ENCODE measurements at places on chromosomes 2 and 18.

- DNase-seq, result no peak
Observed at GRCh38 chr18:5982332-5982731, 87.0 kb upstream of the TMEM200C start.

DNA sequence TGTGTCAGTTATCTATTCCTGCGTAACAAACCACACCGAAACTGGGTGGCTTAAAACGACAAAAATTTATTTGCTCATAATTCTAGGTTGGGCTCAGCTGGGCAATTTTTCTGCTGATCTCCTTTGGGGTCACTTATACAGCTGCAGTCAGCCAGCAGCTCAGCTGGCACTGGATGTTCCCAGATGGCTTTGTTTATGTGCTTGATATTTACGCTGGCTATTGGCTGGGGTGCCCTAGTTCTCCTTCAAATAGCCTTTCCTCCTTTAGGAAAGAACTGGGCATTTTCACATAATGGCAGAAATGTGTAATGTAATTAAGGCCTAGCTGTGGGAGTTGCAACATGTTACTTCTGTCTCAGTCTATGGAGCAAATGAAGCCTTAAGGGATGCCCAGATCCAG is 142.2 kb downstream of the B3GNT2 start:
- DNase-seq, result no peak

GRCh38 chr2:216404010-216404618 is 8.2 kb upstream of the SMARCAL1 start:
- DNase-seq, result peak; percentile 3

DNA sequence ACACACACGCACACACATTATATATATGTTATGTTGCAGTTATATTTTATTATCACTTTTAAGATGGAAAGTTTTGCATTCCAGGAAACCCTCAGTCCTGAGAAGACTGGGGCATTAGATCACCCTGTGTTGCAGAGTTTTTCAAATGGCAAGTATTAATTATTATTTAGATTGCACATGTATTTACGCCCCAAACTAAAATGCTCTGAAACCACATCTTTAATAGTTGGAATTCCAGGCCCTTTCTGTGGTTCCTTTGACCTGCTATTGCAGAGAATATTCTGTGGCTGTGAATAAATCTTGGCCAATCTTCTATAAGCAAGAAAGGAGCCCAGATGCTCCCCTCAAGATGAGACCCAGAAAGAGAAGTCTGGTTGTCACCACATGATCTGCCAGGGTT is 427.0 kb upstream of the TNP1 start:
- DNase-seq, result no peak

GRCh38 chr2:102119255-102119654 is 23.3 kb upstream of the IL1R1 start:
- DNase-seq, result no peak

GRCh38 chr2:178731300-178731699 is 75.9 kb downstream of the TTN start:
- DNase-seq, result no peak

GRCh38 chr2:43634604-43635306 is 2.3 kb upstream of the PLEKHH2 start:
- DNase-seq, result no peak

DNA sequence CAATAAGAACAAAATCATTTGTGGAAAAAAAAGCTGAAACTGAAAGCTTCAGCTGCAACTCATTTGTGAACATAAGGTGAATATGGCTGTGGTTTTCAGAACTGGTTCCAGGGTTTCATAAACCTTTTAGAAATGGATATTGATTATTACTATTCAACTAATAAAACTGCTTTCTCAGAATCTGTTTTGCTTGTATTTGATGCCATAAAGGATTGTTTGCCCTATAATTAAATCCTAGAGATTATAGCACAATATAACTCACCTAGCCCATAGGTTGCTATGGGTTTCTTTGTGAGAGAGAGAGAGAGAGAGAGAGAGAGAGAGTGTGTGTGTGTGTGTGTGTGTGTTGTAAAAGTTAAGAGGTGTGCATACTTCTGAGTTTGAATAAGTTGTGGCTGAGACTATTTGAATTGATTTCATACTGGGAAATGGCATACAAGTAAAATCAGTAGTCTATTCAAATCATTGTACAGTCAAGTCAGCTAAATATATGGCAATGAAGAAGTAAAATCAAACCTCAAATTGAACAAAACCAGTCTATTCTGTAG is 339.2 kb downstream of the ARHGAP15 start:
- no peak for DNase-seq

GRCh38 chr18:48295586-48296311 is 113.4 kb downstream of the ZBTB7C start:
- DNase-seq, result no peak

DNA sequence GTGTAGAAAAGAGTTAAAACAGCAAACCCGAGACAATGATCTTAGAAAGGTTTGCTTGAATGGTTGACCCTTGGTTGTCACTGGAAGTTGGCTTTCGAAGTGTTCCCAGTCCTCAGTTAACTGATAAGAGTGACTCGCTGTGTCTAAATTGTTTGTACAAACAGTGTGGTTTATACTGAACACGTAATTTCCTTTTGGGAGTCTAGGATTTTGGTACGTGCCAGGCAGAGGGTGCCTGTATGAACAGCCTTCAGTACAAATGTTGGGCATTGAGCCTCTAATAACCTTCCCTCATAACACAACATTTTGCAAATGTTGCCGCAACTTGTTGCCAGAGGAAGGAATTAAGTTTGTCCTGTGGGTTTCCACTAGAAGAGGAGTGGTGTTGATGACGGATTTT is 95.8 kb upstream of the DPP10 start:
- no peak for DNase-seq

- DNase-seq, result no peak
Observed at GRCh38 chr18:32429402-32429801, 41.3 kb downstream of the GAREM1 start.

- DNase-seq, result no peak
Observed at GRCh38 chr2:212337486-212338343, 200.9 kb downstream of the ERBB4 start.

- no peak for DNase-seq
Observed at GRCh38 chr2:211846036-211846400, 692.6 kb downstream of the ERBB4 start.

- DNase-seq, result no peak
Observed at GRCh38 chr2:67232936-67233335, 164.2 kb upstream of the ETAA1 start.

GRCh38 chr2:74001121-74001520 is 16.4 kb downstream of the TET3 start:
- DNase-seq, result no peak

- no peak for DNase-seq
Observed at GRCh38 chr18:1425679-1426078, 521.0 kb downstream of the ADCYAP1 start.

- no peak for DNase-seq
Observed at GRCh38 chr2:45728458-45728942, 77.0 kb downstream of the PRKCE start.

- DNase-seq, result no peak
Observed at GRCh38 chr2:217314021-217314460, 454.2 kb upstream of the TNP1 start.

- no peak for DNase-seq
Observed at GRCh38 chr2:67487993-67488392, 90.9 kb downstream of the ETAA1 start.

- no peak for DNase-seq
Observed at GRCh38 chr18:41594582-41594981, 360.5 kb upstream of the PIK3C3 start.

- no peak for DNase-seq
Observed at GRCh38 chr2:33581872-33582271, 17.2 kb downstream of the FAM98A start.

- no peak for DNase-seq
Observed at GRCh38 chr2:218392459-218392858, 7.2 kb upstream of the CTDSP1 start.

- no peak for DNase-seq
Observed at GRCh38 chr18:26614374-26614773, 66.0 kb upstream of the KCTD1 start.

- DNase-seq, result no peak
Observed at GRCh38 chr2:43448011-43448821, 147.6 kb downstream of the THADA start.

DNA sequence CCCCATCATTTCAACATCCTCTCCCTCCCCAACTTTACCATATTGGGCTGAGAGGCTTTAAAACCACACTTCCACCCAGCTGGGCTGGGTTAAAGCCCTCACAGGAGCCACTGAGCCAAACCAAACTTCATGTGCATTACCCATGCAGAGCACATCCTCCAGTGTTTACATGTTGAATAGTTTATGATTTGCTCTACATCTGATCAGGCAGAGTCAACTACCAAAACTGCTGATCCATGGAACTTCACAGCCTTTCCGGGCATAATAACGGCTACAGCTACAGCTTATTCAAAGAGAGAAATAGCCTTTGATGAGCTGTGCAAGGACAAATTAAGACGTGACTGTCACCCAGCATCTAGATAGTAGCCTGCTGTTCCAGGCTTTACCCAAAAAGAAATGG is 39.0 kb downstream of the MAIP1 start:
- no peak for DNase-seq

DNA sequence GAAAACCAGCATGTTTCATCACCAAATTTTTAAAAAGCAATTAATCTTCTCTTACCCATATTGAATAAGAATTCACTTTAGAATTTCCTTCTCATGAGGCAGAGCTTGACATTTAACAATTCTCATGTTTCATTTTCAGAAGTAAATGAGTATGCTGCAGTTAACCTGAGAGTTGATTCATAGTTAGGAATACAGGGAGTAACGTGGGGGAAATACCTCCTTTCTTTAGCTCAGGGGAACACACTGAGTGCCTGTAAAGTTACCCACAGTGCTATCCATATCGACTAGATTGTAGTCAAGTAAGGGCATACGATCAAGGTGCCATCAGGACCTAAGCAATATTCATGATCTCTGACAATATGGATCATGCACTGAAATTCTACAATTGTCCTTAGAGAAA is 38.9 kb upstream of the ATIC start:
- no peak for DNase-seq

DNA sequence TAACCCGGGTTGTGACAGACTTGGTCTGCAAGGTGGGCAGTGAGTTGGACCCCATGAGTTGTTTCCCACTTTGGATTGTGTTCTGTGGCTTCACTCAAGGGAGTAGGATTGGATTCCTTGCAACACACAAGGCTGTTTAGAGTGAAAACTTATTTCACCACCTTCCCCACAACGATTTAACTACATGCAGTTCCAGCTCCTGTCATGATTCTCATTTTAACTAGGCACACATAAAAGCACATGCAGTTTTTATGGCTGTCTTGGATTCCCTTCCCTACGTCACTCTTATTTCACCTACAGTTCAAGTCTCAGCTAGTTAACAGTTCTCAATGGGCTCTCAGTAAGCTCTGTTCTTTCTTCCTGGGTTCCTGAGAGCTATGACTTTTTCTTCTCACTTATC is 15.9 kb downstream of the EFEMP1 start:
- no peak for DNase-seq

GRCh38 chr18:848062-848861 is 36.2 kb upstream of the YES1 start:
- DNase-seq, result no peak

GRCh38 chr18:78408623-78409022 is 571.0 kb upstream of the SALL3 start:
- DNase-seq, result no peak

DNA sequence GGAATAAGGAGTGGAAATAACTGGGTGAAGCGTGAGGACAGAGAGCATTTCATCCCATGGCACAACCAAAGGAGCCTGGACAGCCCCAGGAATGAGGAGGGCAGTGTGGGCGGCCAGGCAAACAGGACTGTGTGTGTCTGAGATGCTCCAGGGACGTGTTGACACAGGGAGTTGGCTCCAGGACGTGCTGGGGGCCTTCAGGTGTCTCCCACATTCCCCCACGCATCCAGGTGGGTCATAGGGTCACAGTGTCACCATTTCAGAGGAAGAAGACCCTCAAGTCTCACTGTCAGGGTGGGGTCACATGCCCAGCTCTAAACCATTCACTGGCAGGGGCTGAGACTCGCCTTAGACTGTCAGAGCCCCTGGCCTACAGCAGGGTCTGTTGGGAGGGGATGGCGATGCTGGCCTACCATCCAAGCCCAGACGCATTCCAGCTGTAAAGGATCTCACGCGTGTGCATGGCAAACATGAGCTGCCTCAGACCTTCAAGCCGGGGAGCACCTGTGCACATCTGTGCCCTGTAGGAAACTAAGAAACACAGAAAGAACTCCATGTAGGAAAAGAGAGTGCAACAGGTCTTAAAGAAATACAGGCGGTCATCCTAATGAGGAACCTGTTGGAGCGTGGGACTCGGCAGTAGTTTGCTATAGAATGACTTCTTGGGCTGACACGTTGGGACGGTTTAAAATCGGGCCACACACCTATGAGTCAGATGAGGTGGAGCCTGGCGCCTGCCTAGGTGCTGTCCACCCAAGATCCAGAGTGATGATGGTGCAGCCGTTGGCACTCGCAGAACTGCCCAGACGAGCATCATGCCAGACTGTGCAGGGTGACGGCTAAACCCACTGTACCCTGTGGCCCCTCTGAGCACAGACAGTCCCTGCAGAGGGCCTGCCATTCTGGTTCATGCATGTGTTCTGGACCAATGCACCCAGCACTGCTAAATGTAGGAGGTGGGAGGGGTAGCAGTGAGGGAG is 17.3 kb downstream of the PARD6G start:
- no peak for DNase-seq

- DNase-seq, result no peak
Observed at GRCh38 chr2:55277310-55277709, 8.3 kb upstream of the MTIF2 start.

- no peak for DNase-seq
Observed at GRCh38 chr2:227238238-227239237, 74.1 kb downstream of the COL4A3 start.

DNA sequence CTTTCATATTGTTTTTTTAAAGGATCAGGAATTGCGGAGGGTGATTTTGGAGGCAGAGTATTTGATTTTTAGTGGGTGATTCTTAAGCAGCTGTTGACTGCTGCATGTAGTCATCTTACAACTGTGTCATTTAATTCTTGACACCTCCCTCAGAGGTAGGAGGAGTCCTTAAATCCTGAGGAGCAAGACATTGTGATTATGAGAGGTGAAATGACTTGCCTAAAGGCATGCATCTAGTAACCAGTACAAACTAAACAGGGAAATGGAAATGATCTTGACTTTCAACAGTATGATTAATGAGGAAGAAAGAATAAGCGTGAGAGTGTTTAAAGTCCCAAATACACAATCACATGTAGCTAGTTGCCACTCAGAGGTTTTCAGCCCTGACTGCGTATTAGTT is 440.7 kb downstream of the THSD7B start:
- DNase-seq, result no peak

GRCh38 chr2:118085173-118086023 is 2.9 kb upstream of the INSIG2 start:
- DNase-seq, result no peak

GRCh38 chr2:27909901-27910300 is 19.4 kb downstream of the BABAM2 start:
- no peak for DNase-seq

Measured in activated CD8-positive, alpha-beta memory T cell treated with anti-CD3 and anti-CD28 coated beads for 1 hour (primary cell).